Activated T-helper 1 cell treated with anti-CD3 and anti-CD28 coated beads, Interleukin-12 subunit alpha, Interleukin-12 subunit beta, Interleukin-2, Interleukin-4 antibody, amounts not matched to agents 30 ng/mL and 10 ng/mL and 1 ng/mL, durations not matched to agents 14 hours and 24 hours and 36 hours (primary cell): ENCODE measurements at places on chromosomes 5 and 9.

- no peak for DNase-seq
Measured at GRCh38 chr5:40672425-40672824, 7.3 kb upstream of the PTGER4 start.

- DNase-seq, result no peak
Measured at GRCh38 chr5:108678091-108678490, 69.6 kb upstream of the FER start.

DNA sequence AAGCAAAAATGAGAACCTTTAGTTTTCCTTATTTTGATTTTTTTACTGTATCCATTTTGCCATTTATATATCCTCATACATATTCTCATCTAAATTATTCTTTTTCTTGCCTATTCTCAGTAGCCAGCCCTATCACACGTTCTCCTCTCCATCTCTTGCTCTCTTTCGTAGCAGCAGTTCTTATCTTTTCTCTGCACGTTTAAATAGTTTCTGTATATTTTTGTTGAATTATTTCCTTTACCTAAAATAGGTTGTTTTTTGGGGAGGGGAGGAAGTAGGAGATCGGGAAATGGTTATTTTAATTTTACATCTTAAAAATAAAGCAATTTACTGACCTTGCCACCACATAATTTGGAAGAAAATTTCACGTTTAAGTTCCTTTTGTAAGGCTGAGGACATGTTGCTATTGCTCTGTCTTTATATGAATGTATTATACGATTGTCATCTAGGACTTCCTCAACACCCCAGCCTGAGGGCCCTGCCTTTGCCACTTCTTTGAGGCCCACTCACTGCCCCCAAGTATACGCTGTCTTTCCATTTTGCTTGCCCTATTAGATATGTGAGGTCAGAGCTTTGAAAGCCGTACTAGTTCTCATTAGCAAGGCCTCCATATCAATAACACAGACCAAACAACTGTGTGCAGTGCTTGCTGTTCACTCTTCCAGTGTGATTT, 140.3 kb downstream of the GNAQ start:
- no peak for DNase-seq

- no peak for DNase-seq
Measured at GRCh38 chr5:157390133-157390532, 69.9 kb upstream of the NIPAL4 start.

DNA sequence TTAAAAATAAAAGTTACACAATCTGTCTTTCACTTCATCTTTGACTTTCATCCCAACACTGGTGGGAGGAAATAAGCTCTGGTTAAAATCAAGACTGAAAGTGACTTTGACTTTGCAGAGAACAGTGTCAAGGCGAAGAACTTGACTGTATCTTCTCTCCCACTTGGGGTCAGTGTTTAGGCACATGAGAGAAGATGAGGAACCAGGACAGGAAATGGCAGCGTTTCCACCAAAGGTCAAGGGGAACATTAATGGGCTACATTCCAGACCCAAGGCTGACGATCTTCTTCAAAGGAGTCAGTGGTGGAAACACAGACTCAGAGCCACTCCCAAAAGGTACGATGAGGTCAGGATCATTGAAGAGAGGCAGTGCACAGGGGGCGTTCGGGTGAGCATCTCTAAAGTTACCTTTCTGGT, 409.5 kb downstream of the ARHGEF28 start:
- DNase-seq, result no peak
